Vagina (tissue), 2 donors: ENCODE measurements at places on chromosomes 7 and 10. TPM values are rescaled to one million over a fixed set of nuclear protein-coding genes. Genes with fewer than 3 reads are reported as not detected.

The FAM25A gene
- 40.0 TPM for total RNA-seq

The PARD3 gene
- 95.5 TPM for total RNA-seq

The CUZD1 gene
- total RNA-seq = not detected

The BRAT1 gene
- 66.0 TPM for total RNA-seq

The HTRA1 gene
- 116 TPM for total RNA-seq

The TSPAN15 gene
- total RNA-seq = 26.5 TPM

The FRG2B gene
- not detected for total RNA-seq

The CPA4 gene
- total RNA-seq = 8.8 TPM
